ENCODE measurements at places on chromosomes 1 and 21.
A peak's percentile ranks its signal among the peaks of the same experiment; 100 is the strongest.

DNA sequence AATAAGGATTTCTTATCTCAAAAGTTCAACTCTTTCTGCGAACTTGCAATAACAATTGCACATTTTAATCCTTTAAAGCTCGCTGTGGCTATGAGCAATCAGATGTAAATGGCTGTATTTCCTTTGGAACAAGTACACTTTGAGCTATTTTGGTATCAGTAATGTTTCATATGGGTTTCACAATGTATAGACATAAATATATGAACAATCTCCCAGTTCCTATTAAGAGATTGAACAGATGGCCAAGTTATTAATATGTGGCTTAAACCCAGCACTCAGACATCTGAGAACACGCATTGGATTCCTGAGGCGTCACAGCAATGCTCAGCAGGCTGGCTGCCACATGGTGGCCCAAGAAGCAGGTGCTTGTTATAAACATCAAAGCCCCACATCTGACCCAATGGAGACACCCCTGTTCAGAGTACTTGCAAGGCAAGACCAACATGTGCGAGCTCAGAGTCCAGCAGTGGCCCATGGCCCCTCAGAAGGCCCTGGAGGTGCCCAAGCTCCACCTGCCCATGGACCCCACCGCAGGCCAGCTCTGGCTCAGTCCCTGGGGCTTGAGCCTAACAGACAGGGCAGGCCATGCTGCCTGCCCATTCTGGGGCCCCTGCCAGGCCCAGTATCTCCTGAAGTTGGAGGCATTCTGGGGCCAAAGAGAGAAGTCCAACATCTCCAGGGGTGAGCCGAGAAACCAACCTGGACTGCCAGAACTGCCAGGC lies 23.7 kb downstream of the PSMG1 start:
- no peak overlapping the region for H3K4me3 ChIP-seq
- H3K4me1 ChIP-seq = no peaks in the 10 kb centered on the region
- H3K27ac ChIP-seq = no peak overlapping the region
- H3K27me3 ChIP-seq = peaks cover 5% of the 10 kb centered on the region

GRCh38 chr1:24536391-24536840 lies 19.5 kb upstream of the NCMAP start:
- no peak for ATAC-seq
- no peaks in the 10 kb centered on the region for H3K4me1 ChIP-seq
- H3K4me3 ChIP-seq = no peak overlapping the region
- H3K36me3 ChIP-seq = peaks cover 46% of the 10 kb centered on the region

- no peak overlapping the region for H3K4me3 ChIP-seq
- ATAC-seq = no peak
- H3K4me1 ChIP-seq = no peaks in the 10 kb centered on the region
- H3K27me3 ChIP-seq = no peaks in the 10 kb centered on the region
- H3K36me3 ChIP-seq = peaks cover 57% of the 10 kb centered on the region
Observed at GRCh38 chr1:81967951-81968350, 167.2 kb downstream of the ADGRL2 start.

GRCh38 chr1:76554283-76554682 lies 313.0 kb upstream of the ST6GALNAC5 start:
- H3K27me3 ChIP-seq = no peaks in the 10 kb centered on the region
- H3K4me3 ChIP-seq = no peak overlapping the region
- no peaks in the 10 kb centered on the region for H3K36me3 ChIP-seq
- H3K4me1 ChIP-seq = no peaks in the 10 kb centered on the region
- no peak overlapping the region for H3K27ac ChIP-seq

DNA sequence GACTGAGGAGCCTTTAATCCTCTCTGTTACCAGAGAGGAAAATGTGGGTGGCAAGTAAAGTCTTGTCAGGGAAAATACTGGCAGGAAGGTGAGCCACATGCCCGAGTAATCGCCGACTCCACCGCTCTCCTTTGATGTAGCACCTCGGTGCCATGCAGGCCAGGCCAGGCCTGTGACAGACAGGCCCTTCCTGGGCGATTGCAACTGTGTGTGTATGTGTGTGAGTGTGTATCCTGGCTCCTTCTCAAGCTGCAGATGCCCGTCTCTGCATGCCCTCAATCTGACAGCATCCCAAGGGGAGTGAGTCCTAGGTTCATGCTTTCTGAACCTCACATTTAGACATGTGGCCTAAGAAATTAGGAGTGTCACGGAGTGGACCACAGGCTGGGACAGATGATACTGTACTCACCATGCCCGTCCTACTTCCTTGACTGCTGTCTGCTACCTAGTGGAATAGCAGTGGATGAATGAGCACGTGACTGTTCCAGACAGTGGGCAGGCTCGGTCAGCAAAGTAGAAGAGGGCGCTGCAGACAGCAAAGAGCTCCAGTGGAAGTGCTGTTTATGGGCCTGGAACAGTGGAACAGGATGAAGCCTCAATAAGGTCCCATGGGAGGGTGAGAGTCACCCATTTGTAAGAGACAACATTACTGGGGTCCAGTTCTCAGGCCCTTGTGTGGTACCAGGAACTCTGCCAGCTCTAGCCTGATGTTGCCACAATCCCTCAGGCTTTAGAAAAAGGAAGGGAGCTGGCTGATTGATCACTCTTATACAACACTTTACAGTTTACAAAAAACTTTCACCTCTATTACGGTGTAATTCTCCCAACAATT lies 25.3 kb downstream of the SERTAD4 start:
- H3K27me3 ChIP-seq = no peaks in the 10 kb centered on the region
- ATAC-seq = no peak
- H3K27ac ChIP-seq = no peak overlapping the region
- H3K4me1 ChIP-seq = no peaks in the 10 kb centered on the region
- H3K36me3 ChIP-seq = no peaks in the 10 kb centered on the region
- no peak overlapping the region for H3K4me3 ChIP-seq

- H3K4me3 ChIP-seq = no peak overlapping the region
- no peaks in the 10 kb centered on the region for H3K36me3 ChIP-seq
- peaks cover 6% of the 10 kb centered on the region for H3K4me1 ChIP-seq
- no peaks in the 10 kb centered on the region for H3K27me3 ChIP-seq
- H3K27ac ChIP-seq = no peak overlapping the region
- no peak for ATAC-seq
Observed at GRCh38 chr1:78688697-78689096, 39.1 kb downstream of the IFI44 start.

- peak overlapping the region; percentile 82 for H3K4me3 ChIP-seq
- no peak for ATAC-seq
- peak overlapping the region; percentile 76 for H3K27ac ChIP-seq
- H3K4me1 ChIP-seq = peaks cover 7% of the 10 kb centered on the region
Observed at GRCh38 chr21:32728456-32728839, 635 bp upstream of the SYNJ1 start.

- H3K27me3 ChIP-seq = no peaks in the 10 kb centered on the region
- no peak for ATAC-seq
- H3K36me3 ChIP-seq = no peaks in the 10 kb centered on the region
Observed at GRCh38 chr1:228721407-228721806, 13.9 kb upstream of the RHOU start.

GRCh38 chr1:54249819-54250435 lies 50.0 kb downstream of the MRPL37 start:
- H3K36me3 ChIP-seq = no peaks in the 10 kb centered on the region
- peak; percentile 35 for ATAC-seq
- H3K4me3 ChIP-seq = no peak overlapping the region
- H3K27me3 ChIP-seq = no peaks in the 10 kb centered on the region
- no peaks in the 10 kb centered on the region for H3K4me1 ChIP-seq

GRCh38 chr1:221612047-221612777 lies 129.7 kb downstream of the DUSP10 start:
- no peaks in the 10 kb centered on the region for H3K4me1 ChIP-seq
- no peak overlapping the region for H3K27ac ChIP-seq
- no peak overlapping the region for H3K4me3 ChIP-seq
- no peaks in the 10 kb centered on the region for H3K27me3 ChIP-seq

DNA sequence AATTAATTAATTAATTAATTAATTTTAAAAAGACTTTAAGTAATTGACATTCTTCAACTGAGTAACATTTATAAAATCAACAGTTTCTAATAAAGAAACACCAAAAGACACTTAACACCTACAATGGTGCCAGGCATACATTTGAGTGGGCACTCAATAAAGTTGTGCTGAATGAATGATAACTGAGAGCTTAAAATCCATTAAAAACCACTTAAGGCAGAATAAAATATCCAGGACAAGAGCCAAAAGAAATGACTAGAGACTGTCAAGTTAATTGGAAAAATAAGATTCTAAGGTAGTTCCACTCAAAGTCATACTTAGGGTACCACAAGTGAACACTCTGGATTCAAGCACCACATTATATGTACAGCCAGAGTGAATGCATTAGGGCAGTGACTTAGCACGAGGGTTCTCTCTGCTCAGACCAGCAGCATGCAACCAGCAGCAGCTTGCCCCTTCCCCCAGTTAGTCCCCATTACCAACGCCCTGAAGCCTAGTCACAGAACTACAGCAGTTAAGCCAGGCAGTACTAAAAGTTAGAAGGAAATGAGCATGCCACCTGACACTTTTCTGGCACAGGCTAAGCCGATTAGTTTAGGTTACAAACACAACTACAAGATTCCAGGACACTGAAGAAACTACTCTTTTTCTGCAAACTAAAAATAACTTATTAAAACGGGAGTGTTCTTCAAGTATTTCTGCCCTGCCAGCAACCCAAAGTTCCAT lies 46.5 kb downstream of the LUZP1 start:
- peak overlapping the region; percentile 49 for H3K27ac ChIP-seq
- peak; percentile 43 for ATAC-seq
- no peaks in the 10 kb centered on the region for H3K27me3 ChIP-seq
- no peak overlapping the region for H3K4me3 ChIP-seq
- H3K36me3 ChIP-seq = no peaks in the 10 kb centered on the region

DNA sequence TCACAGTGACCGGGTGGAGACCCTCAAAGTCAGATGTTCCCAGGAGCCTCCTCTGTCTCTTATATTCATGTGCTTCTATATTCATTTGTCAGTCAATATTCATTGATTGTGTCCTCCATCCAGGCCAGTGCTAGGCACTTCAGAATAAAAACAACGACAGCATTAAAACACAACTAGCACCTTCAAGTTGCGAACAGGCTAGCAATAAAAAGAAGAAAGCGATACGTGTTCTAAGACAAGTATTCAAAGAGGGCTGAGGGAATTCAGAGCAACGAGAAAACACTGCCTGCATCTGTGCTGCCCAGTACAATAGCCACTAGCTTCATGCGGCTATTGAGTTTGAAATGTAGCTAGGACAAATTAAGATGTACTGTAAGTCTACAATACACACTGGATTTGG lies 138.0 kb downstream of the PLXNA2 start:
- peaks cover 48% of the 10 kb centered on the region for H3K4me1 ChIP-seq
- ATAC-seq = no peak
- no peak overlapping the region for H3K4me3 ChIP-seq
- H3K36me3 ChIP-seq = no peaks in the 10 kb centered on the region
- H3K27ac ChIP-seq = no peak overlapping the region
- no peaks in the 10 kb centered on the region for H3K27me3 ChIP-seq
